ENCODE measurements at places on chromosomes 1 and 21.

- no peak for DNase-seq
Measured at GRCh38 chr21:28193189-28193588, 799.5 kb downstream of the LTN1 start.

- DNase-seq = no peak
Measured at GRCh38 chr1:154982341-154982740, 803 bp upstream of the FLAD1 start.

DNA sequence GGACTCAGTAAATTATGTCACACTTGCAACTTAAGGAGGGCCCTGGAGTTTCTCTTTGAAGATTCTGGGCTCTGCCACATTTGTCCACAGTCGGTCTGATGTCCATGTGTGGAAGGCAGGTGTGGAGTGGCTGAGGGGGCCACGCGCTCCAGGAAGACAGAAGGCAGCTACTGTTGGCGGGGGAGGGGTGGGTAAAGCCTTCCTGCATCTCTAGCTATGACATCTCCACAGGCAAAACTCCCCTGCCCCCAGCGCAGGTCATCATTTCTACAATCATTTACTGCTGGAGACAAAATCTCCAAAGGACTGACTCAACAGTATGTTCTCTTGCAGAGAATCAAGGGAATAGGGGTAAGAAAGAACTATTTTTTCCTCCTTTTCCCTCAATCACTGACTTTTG, 11.4 kb upstream of the TSPEAR start:
- DNase-seq = no peak

GRCh38 chr1:84973498-84974334, 23.2 kb downstream of the MCOLN2 start:
- DNase-seq = no peak

- DNase-seq = no peak
Measured at GRCh38 chr1:16146279-16147155, 9.4 kb downstream of the EPHA2 start.

DNA sequence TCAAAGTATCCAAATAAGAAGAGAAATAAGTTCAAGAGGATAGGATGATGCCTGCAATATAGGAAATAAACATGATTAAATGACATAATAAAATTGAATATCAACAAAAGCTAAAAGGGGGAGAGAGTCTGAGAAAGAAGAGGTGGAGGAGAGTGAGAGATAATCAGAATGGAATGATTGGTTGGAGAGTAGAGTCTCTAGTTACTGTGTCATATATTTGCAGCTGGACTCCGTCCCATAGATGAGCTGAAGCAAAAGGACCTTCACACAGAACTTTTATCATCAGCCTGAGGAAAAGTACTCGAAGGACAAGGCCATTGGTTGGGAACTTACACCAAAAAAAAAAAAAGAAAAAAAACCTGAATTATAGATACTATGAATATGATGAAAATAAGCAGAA, 22.8 kb upstream of the S100A2 start:
- no peak for DNase-seq

- DNase-seq = no peak
Measured at GRCh38 chr1:62926681-62927252, 142.8 kb downstream of the ATG4C start.

DNA sequence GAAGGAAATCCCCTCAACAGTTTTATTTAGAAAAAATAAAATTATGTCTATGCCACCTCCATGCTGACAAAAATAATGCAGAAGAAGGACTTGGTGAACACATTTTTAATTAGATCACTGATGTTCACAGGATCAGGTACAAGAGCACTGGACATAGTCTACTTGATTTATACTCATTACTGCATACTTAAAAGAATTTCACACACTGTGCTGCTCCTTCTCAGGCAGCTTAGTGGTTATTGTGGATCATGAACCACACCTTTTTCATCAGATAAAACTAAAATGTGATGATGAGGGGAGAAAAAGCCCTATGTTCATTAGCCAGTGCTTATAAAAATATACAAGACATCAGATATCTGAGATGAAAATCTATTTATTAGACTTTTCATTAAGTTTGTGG, 103.3 kb upstream of the DPH5 start:
- no peak for DNase-seq

DNA sequence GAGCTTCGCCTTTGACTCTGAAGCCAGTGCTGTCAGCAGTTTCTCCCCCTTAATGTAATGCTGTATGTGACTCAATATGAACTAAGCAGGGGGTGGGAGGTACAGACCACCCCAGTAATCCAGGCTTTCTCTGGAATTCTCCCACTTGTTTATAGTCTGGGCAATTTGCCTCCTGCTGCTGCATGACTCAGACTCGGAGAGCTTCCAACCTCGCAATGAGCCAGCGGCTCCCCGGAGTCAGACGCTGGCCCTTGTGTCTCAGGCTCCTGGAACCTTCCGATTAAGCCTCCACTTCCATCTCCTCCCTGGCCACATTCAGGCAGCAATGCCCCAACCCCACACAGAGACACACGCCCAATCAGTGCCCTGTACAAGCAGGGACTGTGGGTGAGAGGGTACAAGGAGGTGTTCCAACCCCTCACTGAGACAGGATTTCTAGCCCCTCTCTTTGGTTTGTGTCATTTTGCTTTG, 471.7 kb upstream of the VAMP3 start:
- DNase-seq = no peak

GRCh38 chr1:240876071-240876470, 264.1 kb upstream of the GREM2 start:
- DNase-seq = no peak

GRCh38 chr21:44269090-44269489, 7.4 kb upstream of the DNMT3L start:
- DNase-seq = no peak

Data from stimulated activated CD4-positive, alpha-beta T cell treated with anti-CD3 and anti-CD28 coated beads, Interleukin-15, amount 100 ng/mL, for 1 hour (primary cell).